CD4-positive, alpha-beta T cell treated with Interferon alpha-2 for 1 hour (primary cell): ENCODE measurements at places on chromosomes 1 and 21.
A peak's percentile ranks its signal among the peaks of the same experiment; 100 is the strongest.

- DNase-seq = peak; percentile 22
Measured at GRCh38 chr1:161491472-161491871, 13.8 kb upstream of the FCGR2A start.

- peak; percentile 71 for DNase-seq
Measured at GRCh38 chr1:226547754-226548191, 791 bp upstream of the STUM start.

- no peak for DNase-seq
Measured at GRCh38 chr1:69258842-69259241, 308.9 kb upstream of the LRRC7 start.

DNA sequence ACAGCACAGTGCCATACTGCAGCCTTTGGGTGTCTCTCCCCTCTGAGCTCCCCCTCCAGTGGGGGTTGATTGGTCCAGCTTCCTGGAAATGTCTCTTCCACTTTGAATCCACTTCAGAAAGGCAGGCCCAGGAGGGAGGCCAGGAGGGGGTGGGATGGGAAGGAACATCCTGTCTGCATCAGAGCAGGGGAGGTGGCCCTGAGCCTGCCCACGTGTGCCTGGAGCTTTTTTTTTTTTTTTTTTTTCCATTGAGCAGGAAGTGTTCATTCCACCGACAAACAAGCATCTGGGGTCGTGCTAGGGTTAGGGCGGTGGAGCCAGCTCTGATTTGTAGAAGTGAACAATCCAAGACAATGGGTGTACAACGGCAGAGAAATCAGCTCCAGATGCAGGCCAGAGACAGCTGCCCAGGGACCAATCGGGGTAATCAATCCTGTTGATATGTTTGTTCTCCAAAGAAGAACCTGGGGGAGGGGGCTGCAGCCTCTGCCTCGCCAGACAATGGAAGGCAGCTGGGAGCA is 93.3 kb downstream of the SSBP3 start:
- DNase-seq = no peak

- no peak for DNase-seq
Measured at GRCh38 chr21:43880111-43880985, 15.3 kb downstream of the AGPAT3 start.

DNA sequence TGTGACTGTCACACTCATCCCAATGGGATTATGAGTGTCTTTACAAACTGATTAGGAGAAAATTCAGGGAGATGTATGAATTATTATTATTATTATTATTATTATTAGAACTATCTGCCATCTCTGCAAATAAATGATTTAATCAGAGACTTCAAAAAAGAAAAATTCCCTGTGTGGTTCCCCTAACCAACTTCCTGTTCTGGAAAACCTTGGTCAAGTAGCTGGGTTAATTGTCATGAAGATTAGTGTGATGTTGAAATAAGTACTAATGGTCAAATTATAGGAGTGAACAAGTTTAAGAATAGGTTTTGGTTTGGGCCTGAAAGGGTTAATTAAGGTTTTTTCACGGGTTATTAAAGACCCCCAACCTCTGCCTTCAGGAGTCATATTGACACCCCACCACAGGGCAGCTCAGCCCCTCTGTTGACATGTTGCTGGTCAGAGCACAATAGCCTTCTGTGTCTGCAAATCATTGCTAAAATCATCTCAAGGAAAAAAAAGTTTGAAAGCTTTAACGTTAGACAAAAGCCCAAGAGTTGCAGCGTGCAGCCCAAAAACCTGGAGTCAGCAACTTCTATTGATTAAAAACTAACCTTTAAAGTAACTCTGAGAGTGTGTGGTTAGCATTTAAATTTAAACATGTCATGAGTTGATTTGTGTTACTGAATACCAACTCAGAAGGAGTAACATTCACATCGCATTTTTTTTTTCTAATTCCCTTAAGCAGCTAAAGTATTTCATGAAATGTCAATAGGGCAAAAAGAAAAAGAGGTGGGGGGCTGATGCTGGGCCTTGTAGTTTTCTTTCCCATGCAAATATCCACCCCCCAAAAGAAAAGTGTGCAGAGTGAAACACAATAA is 272.5 kb downstream of the TM2D1 start:
- DNase-seq = no peak

- no peak for DNase-seq
Measured at GRCh38 chr1:172970186-172970585, 80.6 kb downstream of the TNFSF18 start.

DNA sequence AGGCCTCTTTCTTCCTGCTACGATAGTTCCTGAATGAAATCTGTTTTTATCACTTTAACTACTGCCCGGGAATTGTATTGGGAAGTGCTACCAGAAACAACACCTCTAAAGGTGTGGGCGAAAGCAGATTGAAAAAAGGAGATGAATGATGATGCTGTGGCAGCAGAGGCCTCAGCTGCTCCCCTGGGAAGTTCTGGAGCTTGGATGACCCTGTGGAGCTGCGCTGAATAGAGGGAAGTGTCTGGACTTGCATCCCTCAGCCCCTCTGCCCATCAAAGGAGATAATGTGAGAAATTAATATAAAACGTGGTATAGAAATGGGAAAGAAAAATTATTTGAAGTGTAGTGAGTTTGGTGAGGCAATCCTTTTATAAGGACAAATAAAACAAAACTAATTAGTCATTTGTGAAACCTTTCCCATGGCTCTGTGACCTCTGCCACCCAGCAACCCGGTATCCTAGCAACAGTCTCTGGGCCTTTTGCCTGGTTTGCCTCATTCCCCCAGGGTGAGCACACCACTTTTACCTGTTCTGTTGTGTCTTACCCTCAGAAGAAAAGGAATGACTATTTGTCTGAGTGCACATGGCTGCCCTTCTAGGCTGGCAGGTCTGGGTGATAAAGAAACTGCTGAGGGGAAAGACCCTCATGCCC is 21.3 kb downstream of the OVAAL start:
- no peak for DNase-seq

DNA sequence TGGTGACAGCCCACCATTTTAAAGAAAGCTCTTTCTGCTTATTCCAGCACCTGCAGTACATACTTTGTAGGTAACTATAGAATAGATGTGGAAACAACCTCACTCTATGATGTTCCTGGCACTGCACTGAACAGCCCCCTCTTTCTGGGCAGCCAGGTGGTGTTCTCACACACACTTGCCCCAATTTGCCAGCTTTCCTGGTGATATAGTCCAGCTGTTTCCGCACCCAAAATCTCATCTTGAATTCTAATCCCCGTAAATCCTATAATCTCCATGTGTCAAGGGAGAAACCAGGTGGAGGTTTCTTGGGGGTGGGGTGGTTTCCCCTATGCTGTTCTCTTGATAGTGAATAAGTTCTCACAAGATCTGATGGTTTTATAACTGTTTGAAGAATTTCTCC is 102.2 kb downstream of the FCRL5 start:
- no peak for DNase-seq

- no peak for DNase-seq
Measured at GRCh38 chr1:115729756-115730155, 38.8 kb downstream of the CASQ2 start.

DNA sequence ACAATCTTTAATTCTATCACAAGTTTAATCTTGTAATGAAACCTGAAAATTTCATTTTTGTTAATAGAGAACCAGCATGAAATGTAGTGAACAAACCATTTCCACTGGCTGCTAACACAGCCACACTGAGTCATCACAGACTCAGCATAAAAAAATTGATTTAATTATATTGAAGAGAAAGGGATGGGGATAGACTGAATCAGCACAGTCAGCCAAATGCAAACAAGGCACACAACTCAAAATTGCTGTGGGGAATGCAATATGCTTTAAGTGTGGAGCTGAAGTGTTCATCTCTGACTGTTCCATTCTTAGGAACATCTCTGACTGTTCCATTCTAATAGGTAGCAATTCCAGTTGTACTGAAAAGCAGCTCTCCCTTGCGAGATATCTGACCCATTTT is 299.8 kb downstream of the MRPL39 start:
- DNase-seq = no peak

DNA sequence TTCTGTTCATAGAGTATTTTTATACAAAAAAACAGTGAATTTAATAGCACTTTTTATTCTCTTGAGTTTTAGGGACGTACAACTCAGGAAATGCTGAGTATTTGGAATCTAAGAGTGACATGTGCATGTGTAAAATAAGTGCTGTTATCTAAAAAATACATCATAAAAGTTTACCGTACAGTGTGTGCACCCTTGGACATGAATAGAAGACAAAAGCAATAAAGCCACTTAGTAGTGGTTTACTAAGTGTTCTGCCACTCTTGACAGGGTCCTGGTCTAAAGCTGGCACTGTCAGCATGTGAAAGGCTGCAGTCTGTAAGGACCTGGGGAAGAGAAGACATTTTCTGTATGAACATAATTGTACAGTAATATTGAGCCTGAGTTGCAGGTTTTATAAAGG is 51.0 kb downstream of the LAMC1 start:
- no peak for DNase-seq

DNA sequence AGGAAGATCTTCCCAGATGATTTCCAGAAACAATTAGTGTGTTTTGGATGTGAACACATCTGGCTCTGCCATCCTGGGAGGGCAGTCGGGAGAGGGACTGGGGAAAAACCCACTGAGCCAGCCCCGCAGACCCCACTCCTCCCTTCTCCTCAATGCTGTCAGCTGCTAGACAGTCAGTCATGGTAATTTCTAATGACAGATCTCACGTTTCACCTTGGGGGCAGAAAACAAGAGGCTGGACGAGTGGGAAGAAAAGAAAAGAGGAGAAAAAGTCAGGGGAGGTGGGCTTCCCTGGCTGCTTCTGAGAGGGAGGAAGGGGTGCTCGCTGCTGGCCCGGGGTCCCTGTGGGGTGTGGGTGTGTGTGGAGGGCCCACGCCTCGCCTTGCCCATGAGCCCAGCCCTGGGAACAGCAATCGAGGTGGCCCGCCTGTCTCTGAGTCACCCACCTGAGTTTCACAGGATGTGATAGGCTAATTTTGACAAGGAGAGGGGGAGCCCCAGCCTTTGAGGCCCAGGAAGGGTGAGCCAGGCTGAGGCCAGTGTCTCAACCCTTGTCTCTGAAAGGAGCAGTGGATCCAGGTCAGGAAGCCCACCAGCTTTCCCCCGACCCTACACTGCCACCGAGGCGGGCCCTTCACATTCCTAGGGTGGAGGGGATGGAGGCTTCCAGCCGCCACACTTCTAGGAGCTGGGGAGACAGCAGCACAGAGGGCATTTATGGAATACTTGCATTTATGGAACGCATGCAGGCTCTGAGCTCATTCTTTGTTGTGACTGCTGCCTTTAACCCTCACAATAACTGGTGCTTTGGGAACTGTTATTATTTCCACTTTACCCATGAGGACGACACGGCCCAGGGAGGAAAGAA is 49.1 kb upstream of the IFNLR1 start:
- no peak for DNase-seq

DNA sequence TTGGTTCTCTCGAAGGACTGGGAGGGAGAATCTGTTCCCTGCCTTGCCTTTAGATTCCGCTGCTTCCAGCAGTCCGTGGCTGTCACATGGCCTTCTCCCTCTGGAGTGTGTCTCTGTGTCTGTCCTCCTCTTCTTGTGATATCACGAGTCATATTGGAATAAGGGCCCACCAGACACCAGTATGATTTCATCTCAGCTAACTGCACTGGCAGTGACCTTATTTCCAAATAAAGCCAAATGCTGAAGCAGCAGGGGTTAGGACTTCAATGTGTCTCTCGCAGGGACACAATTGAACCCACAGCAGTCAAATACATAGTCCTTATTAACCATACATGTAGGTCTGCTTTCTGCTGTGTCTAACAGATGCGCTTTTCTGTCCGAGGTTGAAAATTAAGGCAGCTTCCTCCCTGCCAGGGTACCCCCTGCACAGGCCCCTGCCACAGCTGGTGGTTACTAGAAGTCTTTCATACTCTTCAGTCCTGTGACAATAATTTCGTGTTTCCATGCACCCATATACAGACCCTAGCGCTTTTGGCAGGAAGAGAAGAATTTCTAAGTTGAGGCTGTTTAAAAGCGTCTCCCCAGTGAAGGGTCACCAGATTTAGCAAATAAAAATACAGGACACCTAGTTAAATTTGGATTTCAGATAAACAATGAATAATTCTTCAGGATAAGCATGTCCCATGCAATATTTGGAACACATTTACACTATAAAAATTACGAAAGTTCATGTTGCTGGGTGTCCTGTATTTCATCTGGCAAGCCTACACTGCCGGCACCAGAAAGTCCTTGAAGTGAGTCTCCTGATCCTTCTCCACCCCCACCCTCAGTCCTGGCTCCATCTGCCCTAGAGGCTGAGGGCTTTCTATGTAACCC is 182.1 kb downstream of the ETS2 start:
- no peak for DNase-seq

GRCh38 chr1:185137896-185138545 is 18.7 kb downstream of the TRMT1L start:
- no peak for DNase-seq

- no peak for DNase-seq
Measured at GRCh38 chr1:211415700-211416099, 76.3 kb downstream of the RD3 start.

DNA sequence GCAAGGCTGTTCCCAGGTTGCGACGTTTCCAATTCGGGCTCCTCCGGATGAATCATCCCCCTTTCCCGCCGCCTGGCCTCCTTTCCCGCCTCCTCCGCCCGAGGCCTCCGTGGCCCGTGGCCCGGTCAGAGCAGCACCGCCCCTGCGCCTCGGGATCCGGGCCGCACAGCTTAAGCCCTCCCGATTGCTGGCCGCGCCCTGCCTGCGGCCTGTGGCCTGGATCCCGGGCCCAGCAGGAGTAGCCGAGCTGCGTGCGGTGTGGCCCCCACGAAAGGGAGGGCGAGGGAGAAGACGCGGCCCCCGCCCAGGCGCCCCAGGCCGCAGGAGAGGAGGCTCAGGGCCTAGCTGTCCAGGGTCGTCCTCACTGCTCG is 1.0 kb downstream of the TMEM200B start:
- DNase-seq = no peak

DNA sequence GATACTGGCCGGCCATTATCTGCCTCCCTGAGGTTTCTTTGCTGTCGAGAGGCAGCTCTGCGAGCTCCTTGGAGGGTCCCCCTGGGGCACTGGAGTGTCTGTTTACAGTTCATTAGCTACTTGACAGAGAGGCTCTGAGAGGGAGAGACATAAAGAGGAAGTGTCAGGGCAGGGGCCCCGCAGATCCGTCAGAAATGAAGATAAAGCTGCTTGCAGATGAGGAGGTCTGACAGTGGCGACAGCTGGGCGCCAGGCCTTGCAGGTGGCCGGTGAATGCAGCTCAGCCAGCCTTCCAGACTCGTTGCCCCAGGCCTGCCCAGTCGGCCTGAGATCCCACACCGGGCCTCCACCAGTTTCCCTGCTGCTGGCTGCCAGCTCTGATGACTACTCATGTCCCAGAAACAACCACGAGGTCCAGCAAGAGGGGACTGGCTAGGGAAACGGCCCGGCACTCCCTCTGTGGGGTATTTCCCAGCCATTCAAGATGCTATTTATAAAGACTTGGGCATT is 84.7 kb downstream of the DISP3 start:
- no peak for DNase-seq

DNA sequence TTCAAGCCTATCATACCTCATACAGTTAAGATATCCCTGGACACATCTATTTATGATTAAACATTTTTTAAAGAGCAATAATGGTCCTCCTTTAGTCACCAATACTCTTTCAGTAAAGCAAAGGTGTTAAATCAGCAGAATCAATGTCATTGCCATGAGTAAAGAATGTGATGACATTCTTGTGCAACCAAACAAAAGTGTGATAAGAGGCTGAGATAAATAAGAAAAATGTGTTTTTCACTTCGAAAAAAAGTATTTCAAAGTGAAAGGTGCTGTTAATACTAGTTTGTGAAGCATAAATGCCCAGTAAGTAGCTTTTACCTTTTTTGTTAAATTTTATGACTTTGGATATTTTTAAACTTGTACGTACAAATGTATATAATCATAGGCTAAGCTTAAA is 8.4 kb downstream of the SLC44A5 start:
- DNase-seq = no peak

- no peak for DNase-seq
Measured at GRCh38 chr21:35696644-35697043, 363.7 kb downstream of the SETD4 start.

- DNase-seq = no peak
Measured at GRCh38 chr1:89540406-89540970, 15.9 kb downstream of the LRRC8B start.
